GM10248 (cell line): ENCODE measurements at places on chromosomes 5 and 9.
A peak's percentile ranks its signal among the peaks of the same experiment; 100 is the strongest.

- no peak for DNase-seq
These were observed 40.2 kb downstream of the RASA1 start for GRCh38 chr5:87307796-87308423.

GRCh38 chr5:21665524-21665923, 1187.6 kb downstream of the CDH12 start:
- no peak for DNase-seq

- DNase-seq, result no peak
These were observed 98.5 kb downstream of the SNX18 start for GRCh38 chr5:54616031-54616430.

DNA sequence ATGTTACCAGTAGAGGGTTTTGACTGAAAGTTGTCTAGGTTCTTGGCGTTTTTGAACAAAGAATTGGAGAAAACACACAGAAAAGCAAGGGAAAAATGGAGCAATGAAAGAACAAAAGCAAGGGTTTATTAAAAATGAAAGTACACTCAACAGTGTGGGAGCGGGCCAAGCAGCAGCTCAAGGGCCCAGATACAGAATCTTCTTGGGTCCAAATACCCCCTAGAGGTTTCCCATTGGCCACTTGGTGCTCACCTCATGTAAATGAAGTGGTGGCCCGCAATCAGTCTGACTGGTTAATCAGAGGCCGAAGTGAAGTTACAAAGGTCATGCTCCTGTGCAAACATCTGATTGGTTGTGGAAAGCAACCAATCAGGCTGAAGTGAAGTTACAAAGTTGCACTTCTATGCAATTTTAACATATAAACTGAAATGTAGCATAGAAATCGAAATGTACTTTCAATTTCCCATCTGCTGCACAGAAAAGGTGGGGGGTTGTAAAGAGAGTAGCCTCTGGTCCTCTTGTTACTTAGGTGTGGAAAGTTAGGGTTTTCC, 1.9 kb upstream of the GM2A start:
- DNase-seq, result no peak

GRCh38 chr5:32645246-32645645, 59.9 kb downstream of the SUB1 start:
- no peak for DNase-seq

DNA sequence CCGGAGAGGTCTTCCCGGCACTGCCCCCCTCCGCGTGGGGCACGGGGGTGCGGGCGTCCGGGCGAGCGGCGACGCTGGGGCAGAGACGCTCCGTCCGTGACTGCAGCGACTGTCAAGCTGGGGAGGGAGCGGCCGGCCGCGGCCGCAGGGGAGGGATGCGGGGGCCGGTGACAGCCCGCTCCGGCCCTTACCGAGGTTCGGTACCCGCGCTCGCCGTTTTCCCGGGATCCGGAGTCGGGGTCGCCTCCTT, 400 bp downstream of the KDM4C start:
- DNase-seq, result no peak

DNA sequence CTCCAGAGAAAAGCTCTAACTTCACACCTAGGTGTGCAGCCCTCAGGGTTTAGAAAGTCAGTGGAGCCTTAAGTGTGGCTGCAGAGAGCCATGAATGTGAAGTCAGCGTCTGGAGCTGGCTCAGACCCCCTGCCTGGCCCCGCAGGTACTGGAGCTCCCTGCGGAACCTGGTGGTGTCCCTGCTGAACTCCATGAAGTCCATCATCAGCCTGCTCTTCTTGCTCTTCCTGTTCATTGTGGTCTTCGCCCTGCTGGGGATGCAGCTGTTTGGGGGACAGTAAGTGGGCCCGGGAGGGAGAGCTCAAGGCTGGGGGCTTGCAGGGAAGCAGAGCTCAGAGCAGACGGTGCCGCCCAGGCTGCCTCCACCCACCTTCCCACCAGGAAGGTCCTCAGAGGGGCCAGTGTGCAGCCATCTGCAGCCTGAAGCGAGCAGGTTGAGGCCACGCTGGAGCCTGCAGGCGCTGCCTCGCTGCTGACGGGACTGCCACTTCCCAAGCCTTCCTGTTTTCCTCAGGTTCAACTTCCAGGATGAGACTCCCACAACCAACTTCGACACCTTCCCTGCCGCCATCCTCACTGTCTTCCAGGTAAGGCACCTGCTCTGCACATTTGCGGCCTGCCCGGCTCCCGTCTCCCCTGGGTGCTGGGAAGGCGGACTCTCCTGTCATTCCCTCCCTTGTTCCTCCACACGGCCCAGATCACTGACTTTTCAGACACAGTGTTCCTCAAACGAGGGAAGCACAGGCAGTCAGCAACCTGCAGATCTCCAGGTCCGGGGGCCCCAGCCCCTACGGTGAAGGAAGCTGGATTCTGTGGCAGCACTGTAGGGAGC, 108.9 kb downstream of the CACNA1B start:
- DNase-seq, result no peak

GRCh38 chr5:107544967-107545366, 125.8 kb downstream of the EFNA5 start:
- no peak for DNase-seq

DNA sequence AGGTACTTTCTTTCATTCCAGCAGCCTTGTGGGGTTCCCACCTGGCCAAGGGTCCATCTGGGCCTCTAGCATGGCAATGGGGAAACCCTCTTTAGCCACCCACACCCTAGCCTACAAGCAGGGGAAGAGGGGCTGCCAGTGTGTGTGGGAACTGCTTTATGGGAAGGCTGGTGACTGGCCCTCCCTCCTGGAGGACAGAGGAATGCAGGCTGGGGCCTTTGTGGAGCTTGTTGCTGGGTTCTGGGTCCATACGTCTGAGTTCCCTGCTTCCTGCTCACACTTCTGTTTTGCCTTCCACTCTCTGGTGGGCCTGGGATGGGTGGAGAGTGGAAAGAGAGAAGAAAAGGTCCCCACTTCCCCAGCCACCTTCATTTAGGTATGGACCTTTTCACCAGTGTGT, 14.9 kb upstream of the PITX1 start:
- DNase-seq, result no peak

DNA sequence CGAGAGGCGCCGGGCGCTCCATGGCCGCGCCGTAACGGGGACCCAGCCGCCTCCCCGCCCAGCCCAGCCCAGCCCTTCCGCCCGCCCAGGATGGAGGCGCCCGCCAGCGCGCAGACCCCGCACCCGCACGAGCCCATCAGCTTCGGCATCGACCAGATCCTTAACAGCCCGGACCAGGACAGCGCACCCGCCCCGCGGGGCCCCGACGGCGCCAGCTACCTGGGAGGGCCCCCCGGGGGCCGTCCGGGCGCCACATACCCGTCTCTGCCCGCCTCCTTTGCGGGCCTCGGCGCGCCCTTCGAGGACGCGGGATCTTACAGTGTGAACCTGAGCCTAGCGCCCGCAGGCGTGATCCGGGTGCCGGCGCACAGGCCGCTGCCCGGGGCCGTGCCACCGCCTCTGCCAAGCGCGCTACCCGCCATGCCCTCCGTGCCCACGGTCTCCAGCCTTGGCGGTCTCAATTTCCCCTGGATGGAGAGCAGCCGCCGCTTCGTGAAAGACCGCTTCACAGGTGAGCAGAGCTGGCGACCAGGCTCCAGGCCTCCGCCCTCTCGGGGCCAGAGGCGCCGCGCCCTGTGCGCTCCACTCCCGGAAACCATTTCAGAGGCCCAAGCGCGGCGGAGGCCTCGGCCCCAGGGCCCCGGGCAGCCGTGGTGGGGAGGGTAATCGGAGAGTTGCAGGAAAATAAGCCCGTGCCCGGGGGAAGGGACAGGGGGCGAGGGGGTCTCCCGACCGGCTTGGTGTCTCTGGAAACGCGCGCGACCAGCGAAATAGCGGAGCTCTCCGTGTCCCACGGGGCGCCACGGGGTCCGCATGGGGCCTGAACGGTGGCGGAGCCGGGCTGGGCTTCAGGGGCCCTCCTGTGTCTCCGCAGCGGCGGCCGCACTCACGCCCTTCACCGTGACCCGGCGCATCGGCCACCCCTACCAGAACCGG, 496 bp downstream of the TLX3 start:
- no peak for DNase-seq

- DNase-seq, result no peak
These were observed 97.9 kb upstream of the LPAR1 start for GRCh38 chr9:111136180-111136579.

DNA sequence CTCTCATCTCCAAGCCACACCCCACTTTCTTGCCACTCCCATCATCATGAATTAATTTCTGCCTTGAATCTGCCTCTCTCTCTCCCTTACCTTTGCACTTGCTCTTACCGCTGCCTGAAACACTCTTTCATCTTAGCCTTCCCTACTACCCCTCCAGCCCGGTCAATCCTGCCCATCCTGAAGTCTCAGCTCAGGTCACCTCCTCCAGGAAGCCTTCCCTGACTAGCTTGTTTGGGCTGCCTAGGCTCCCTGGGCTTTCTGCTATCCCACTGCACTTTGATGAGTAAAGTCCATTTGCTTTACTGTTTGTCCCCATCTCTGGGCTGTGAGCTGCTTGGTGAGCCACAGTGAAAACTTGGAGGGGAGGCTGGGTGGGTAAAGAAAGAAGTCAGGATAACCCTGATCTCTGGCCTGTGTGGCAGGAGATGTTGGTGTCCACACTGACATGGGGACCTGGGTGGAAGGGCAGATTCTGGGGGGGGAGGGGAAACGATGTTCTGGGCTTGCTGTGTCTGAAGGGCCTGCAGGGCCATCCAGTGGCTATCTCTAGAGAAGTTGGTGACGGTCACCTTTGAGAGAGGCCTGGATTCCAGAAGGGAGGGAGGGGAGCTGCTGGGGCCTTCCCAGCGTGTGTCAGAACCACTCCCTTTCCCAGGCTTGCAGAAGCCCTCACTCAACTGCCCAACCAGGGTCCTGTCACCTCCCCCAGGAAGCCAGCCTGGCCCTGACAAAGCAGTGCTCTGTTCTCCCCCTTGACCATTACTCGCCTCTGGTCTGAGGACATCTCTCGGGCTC, 75.0 kb upstream of the DAB2IP start:
- no peak for DNase-seq

DNA sequence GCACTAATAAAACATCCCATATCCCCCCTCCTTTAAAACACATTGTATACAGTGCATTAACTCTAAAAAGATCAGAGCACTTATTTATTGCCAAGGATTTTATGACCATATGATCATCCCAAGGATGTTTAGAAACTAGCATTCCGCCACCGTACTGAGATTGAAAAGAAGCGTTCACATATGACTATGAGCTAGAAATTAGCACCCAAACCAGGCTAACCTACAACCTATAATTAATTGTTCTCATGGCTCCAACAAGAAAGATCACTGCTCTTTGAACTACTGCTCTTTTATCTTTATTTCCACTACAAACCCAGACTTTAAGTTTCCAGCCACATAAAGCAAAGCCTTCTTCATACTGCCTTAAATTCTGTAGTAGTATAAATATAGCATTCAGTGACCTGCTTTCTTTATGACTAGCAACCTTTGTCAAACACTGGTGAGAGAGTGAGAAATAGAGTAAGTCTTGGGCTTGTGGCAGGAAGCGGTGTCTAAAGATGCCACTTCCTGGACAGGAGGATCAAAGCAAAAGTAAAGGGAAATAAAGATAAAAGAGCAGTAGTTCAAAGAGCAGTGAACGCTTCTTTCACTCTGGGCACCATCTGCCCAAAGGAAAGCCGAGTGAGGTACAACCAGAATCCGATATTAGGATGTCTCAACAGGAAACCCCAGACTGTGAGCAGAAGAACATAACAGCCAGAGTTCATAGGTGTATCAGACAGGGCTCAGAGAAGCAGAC, 151.1 kb upstream of the ERCC6L2 start:
- DNase-seq, result peak; percentile 64

DNA sequence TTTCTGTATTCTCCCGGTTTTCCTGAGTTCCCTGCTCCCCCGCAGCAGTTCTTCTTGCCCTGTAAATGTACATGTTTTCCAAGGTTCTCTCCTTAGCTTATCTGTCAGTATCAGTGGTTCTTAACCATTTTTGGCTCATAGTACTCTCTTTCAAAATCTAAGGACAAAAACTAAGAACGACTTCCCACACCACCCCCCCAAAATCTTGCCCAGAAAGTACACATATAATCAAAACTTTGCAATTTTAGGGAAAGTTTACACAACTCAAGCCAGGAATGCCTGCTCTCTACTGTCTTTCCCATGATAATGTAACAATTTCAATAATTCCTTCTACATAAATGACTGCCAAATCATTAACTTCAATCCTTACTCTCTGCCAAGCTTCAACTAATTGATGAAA, 4.5 kb downstream of the DCAF12 start:
- no peak for DNase-seq

DNA sequence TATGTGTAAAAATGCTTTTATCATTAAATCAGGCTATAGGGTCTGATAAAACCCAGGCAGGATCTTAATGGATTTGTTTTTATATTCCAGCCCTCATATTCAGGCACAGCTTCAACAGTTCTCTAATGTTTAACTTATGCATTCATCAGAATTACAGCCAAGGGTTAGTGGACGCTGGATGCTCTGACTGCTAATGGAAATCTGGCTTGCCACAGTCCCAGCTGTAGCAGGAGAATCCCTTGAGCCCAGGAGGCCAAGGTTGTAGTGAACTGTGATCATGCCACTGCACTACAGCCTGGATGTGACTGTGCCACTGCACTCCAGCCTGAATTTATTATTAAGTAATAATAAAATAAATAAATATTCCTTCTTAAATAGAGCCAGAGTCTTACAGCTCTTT, 98.0 kb downstream of the SLC25A46 start:
- no peak for DNase-seq

- DNase-seq, result no peak
These were observed 124.4 kb upstream of the TMEM161B start for GRCh38 chr5:88393042-88393441.

- DNase-seq, result no peak
These were observed 193.3 kb downstream of the LURAP1L start for GRCh38 chr9:12968093-12968492.

- DNase-seq, result no peak
These were observed 2.8 kb downstream of the RXRA start for GRCh38 chr9:134328841-134329575.

DNA sequence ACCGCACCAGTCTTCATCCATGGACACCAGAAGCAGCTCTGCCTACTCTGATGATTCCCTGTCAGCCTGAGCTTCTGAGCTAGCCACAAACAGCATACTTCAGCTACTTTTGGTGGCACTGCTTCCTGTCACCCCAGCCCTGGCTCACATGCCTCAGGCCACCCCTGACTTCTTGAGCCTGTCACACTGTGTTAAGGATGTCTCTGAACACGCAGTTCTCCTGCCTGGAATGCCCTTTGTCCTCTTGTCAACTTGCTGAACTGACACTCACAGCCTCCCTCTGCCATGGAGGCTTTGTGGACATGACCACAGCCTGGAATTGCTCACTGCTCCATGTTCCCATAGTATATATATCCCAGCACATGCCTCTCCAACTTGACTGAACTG, 7.2 kb downstream of the MACROH2A1 start:
- DNase-seq, result no peak

- no peak for DNase-seq
These were observed 429.9 kb downstream of the CAAP1 start for GRCh38 chr9:26462751-26463150.

DNA sequence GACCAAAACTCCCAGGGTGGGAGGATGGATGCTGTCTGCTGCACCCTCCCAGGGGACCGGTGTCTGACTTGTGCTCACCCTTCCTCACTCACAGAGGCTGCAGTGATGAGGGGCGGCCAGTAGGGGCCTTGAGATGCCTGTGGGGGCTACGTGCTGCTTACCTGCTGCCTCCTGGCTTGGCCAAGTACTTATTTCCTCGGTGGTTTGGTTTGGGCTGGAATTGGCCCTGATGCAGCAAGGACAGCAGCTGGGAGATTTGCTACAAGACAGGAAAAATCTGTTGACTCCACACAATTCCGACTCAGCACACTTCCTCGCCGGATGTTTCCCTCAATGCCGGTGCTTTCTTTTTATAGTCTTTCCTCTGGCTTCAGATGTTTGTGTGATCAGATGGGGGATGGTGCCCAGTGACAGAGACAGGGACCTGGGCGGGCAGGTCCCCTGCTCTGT, 6.6 kb downstream of the PCDH12 start:
- DNase-seq, result peak; percentile 62

- no peak for DNase-seq
These were observed 43.7 kb downstream of the FGF18 start for GRCh38 chr5:171462928-171463861.
